Stimulated activated CD4-positive, alpha-beta T cell treated with anti-CD3 and anti-CD28 coated beads, Interleukin-2, amount 100 ng/mL, for 48 hours (primary cell): ENCODE measurements at places on chromosomes 12 and 14.

DNA sequence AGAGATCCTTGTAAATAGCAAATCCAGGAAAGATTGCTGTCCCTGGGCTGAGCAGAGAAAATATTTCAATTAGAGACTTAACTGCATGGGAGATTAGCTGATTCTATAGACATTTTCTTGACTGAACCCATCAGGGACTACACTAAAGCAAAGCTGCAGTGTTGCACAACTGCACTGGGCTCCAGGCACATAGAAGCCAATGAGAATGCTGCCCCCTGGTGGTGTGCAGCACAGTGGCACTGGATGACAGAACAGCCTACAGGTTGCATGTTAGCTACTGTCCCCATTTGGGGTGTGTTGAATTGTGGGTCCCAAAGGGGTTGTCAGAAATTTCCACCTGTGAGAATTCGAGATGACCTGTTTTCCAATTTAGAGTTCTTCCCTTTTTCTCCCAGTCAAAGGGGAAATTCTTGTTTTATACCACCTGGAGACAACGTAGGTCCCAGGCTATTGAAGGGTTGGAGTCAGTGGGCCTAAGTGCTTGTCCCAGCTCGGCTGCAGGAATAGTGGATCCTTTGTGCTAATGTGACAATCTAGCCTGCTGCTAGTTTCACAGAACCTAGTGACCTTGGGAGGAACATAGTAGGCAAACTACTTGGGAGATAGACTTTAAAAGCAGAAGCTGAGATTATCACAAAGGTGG, 114.7 kb downstream of the SLC8A3 start:
- DNase-seq: peak; percentile 68

DNA sequence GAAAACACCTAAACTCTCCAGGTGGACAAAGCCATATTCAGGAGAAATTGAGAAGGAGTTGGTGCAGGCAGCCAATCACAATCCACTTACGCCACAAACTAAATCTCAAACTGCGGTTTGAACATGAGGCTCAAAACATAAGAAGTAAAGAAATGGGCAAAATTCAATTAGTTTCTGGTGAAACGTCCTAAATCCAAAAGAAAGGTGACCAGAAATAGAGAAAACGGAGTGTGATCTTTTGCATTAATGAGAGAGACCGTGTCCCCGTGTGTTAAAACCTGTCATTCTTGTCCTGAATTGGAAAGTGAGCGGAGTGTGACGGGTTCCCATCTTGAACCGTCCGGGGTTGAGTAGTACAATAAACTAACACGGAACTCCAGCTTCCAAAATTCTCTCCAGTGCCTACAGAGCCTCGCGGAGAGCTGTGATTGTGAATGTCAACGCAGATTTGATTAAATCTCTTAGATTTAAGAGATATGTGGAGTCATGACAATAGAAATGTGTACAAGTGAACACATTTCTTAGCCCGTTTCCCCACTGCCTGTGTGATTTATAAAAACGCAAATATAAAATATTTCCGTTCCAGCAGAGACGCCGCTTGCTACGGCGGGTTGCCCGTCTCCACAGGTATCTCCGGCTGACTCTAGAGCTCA, 595 bp upstream of the METAP2 start:
- DNase-seq: peak; percentile 8

- no peak for DNase-seq
These were observed 13.0 kb upstream of the RACGAP1 start for GRCh38 chr12:50038336-50038735.

GRCh38 chr12:124386661-124387527, 92.0 kb downstream of the RFLNA start:
- DNase-seq: no peak

- DNase-seq: no peak
These were observed 1571.6 kb upstream of the FLRT2 start for GRCh38 chr14:83958359-83958758.

GRCh38 chr14:63241096-63241495, 36.9 kb downstream of the RHOJ start:
- DNase-seq: no peak

DNA sequence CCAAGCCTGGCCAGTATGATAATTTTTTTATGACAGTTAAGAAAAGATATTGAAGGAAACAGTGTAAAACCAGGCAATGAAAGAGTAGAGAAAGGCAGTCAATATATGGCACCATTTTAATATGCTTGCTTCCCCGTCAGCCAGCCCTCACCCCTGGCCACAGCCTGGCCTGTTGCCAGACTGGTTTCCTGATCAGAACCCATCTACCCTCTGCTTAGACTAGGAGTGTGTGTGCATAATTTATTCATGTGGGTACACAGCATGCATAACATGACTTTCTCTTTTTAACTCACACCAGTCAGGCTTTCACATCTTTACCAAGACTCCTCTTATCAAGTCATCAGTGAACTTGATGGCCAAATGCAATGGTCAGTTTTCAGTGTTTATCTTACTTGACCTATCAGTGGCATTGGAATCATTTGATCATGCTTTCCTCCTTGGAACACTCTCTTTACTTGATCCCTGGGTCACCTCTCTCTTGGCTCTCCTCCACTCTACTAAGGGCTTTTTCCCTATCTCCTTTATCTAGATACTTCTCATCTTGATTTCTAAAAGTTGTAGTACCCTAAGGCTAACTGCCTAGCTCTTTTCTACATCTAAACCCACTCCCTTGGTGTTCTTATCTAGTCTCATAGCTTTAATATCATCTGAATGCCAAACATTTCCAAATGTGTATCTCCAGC, 10.0 kb upstream of the GPR19 start:
- DNase-seq: peak; percentile 41

GRCh38 chr12:65430571-65431306, 152.3 kb downstream of the MSRB3 start:
- DNase-seq: no peak

- no peak for DNase-seq
These were observed 108.2 kb downstream of the STXBP6 start for GRCh38 chr14:24941719-24942118.

- no peak for DNase-seq
These were observed 793.7 kb downstream of the RPS29 start for GRCh38 chr14:48792376-48793024.

DNA sequence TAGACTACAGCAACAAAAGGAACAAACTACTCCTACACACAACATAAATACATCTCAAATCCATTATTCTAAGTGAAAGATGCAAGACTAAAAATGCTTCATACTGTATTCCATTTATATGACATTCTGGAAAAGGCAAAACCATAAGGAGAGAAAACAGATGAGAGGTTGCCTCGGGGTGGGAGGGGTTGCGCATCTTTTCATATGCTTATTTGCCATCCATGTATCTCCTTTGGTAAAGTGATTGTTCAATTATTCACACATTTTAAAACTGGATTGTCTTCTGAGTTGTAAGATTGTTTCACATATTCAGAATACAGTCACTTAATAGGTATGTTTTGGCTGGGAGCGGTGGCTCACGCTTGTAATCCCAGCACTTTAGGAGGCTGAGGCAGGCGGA, 5.1 kb upstream of the TMEM263 start:
- no peak for DNase-seq
